ENCODE measurements at places on chromosomes 6 and 20.

- DNase-seq = no peak
Observed at GRCh38 chr6:144134737-144135136, 15.6 kb upstream of the STX11 start.

DNA sequence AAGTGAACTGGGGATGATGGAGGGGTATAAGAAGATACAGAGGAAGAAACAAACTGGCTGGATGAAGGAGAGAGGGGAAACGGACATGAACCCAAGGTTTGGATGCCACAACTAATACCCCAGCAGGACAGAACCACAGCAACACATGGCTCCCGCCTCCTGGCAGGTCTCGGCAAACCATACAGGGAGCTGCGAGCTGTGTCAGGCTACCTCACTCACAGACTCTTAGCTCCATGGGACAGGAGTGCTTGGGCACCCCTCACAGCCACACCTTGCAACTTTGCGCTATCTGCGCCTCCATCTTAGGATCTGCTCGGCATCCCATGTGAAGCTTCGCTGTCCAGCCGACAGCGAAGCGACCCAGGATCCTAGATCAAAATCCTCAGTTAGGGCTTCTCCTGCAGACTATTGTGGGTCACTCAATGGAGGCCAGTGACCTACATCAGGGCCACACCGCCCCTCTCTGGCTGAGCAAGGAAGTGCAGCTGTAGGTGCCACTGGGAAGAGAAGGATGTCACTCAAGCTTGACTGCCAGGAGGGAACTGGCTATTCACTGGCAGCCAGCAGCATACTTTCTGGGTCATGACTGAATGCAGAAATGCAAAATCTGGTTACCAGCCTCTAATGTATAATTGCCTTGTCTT is 174.4 kb upstream of the RIN2 start:
- DNase-seq = peak; percentile 75

DNA sequence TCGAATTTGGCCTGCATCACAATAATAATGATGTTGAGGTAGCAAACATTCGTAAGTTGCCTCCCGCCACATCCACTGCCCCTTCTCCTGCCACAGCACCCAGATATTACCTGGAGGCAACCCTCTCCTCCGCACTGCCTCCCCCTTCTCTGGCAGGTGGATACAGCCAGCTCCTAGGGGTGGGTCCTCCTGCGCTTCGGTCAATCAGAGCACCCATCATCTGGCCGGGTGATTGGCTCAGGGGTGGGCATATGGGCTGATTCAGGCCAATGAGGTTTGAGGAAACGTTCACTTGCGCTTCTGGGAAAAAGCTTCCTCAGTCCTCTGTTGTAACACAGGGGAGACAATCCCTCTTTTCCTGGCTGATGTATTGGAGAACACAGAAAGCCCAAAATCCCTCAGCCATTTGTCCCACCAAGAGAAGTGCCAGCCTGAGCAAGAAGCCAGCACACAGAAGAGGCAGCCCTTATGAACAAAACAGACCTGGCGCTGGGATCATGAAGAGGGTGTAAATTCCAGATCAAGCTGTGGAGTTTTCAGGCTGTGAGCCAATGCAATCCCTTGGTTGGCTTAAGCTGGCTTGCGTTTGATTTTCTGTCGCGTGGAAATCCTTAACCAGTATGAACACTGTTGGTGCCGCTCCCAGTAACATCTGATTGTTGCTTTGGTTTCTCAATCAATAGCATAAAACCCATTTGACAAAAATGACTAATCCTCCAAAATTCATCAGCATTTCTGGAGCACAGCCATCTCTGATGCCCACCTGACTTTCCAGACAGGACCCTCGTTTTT is 82.2 kb downstream of the PRDM1 start:
- no peak for DNase-seq

DNA sequence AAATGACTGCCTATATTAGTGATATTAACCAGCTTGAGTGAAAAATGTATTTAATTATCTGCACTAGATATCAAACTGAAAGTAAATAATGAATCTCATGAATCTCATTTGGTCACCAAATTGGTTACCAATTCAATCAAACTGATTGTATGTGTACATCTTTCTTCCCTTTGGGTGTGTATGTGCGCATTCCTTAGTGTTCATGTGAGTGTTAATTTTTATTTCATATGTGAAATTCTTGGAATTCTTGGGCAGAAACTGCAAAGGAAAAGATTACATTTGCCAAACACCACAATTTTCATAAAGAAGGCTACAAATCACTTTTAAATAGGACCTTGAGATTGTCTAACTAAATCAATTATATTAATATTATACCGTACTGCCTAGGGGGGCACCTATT is 648.4 kb upstream of the MARCKS start:
- DNase-seq = no peak

DNA sequence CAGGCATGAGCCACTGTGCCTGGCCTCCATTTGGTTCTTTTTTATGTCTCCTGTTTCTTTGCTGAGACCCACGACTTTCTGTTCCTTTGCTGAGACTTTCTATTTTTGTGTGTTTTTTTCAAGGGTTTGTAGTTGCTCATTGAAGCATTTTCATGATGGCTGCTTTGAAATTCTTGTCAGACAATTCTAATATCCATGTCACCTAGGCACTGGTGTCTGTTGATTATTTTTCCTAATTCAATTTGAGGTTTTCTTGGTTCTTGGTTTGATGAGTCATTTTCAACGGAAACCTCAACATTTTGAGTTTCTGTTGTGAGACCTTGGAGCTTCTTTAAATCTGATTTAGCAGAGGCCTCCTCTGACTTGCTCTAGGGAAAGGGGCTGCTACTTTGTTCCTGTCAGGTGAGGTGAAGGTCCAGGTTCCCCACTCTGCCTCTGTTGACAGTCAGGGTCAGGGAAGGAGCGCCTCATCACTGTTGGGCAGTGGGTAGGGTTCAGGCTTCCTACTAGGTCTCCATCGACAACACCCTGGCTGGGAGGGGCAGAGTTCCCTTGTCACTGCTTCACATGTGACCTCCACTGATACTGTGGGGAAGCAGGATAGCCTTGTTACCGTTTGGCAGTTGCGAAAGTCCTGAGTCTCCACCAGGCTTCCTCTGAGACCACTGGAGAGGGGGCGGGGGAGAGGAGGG is 67.2 kb upstream of the RNF24 start:
- DNase-seq = peak; percentile 94

DNA sequence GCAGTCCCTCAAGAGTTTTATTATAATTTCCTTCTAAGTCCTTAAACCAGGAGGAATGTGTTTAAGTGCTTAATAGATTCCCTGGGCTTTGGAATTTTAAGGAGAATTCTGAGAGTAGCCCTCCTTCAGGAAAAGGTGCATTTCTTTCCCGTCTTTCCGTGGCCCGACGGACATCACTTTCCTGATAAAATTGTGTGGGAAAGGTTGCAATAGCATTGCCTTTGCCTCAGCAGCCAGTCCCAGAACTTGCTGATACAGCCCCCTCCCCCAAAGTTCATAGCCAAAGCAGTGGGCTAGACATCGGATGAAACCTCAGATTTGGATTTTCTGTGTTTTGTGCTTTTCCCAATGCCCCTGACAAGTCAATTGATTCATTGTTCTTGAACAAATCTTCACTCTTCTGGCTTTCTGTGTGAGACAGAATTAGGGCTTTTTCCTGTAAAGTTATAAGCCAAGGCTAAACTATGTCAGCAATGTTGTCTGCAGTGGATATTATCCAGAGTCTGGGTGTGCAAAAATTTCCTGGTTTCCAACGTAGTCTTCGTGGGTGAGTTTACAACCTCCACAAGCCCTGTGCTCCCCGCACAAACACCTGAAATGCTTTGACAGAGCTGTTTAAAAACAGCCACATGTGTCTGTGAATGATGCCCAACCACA is 1.1 kb upstream of the SMOC2 start:
- DNase-seq = no peak

DNA sequence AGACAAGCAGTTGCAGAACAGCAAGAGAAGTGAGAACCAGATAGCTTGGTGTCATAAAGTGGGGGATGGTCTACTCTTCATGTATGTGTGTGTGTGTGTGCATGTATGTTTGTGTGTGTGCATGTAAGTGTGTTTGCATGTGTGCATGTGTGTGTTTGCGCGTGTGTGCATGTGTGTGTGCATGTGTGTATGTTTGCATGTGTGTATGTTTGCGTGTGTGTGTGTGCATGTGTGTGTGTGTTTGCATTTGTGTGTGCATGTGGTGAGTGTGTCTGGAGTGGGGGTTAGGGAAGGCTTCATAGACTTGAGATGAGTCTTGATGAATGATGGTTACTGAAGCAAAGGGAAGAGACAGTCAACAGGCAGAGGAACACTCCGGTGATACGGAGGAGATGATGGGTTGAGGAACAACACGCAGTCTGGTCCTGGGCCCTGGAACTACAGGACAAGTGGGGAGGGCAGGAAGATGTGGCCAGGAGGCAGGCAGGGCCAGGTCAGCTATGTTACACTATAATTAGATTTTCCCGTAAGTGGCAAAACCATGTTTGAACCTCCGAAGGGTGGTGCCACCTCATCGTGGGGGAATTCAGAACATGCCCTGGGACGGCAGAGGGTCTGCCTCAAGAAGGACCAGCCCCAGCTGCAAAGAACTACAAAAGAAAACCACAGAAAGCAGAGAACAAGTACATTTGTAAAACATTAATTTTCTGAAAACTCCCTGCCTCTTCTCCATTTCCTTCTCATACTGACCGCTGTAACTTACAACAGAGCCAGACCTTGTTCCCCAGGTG is 38.7 kb upstream of the PDE10A start:
- DNase-seq = no peak

DNA sequence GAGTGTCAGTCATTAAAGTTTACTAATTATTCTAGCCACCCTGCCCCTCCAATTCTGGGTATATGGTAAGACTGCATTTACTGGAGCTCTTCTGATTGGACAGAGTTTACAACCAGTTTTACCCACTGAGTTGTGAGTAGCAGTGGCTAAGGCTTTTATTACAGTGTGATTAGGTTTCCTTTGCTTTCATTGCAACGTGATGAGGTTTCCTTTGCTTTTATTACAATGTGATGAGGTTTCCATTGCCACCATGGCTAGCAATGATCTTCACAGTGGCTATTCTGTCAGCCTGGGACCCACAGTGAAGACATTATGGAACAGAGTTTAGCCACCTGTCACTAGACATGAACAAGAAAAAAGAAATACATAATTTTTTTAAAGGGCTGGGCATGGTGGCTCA is 710.2 kb upstream of the FLRT3 start:
- DNase-seq = no peak

All from lung (tissue), 17 donors.